AG09309 (cell line): ENCODE measurements at places on chromosomes 7 and 10.

GRCh38 chr7:40356312-40356711, 221.5 kb downstream of the SUGCT start:
- no peak for DNase-seq

DNA sequence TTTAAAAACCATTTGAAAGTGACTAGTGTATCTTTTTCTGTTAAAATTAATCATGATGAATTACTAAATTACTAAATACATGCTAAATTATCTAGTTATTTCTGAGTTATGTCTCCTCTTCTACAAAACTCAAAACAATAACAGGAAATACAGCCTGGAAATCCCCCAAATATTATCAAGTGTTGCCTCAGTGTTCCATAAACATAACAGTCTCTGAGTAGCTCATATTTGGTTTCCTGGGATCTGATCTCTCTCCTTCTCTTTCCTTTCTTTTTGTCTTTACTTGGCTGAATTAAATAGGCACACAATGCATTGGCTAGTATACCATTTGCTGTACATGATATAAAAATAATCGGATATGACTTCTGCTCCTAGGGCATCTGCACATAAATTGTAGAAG, 277.6 kb upstream of the IGFBP3 start:
- DNase-seq: no peak

- no peak for DNase-seq
Observed at GRCh38 chr7:126401918-126402317, 850.8 kb downstream of the GRM8 start.

GRCh38 chr7:115145512-115145911, 223.6 kb downstream of the MDFIC start:
- peak; percentile 85 for DNase-seq

DNA sequence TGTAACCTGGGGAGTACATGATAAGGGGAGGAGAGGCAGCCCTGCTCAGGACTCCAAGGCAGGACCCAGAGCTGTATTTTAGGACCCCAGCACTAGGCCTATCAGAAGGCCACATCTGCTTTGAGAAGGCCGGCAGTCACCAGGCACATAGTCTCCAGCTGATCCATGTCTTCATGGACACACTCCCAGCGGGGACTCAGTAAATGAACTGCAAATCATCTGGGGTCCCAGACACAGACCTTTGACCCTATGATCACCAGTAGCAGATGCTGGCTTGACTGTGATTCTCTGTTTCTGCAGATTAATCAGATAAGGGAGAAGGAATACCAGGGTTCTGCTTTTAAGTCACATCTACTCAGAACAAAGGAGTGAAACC, 341.4 kb upstream of the PODXL start:
- no peak for DNase-seq

GRCh38 chr10:32985775-32986350, 27.8 kb upstream of the ITGB1 start:
- DNase-seq: no peak

- no peak for DNase-seq
Observed at GRCh38 chr7:55063633-55064032, 44.8 kb downstream of the EGFR start.

GRCh38 chr10:26628395-26628794, 69.1 kb upstream of the PDSS1 start:
- no peak for DNase-seq

- no peak for DNase-seq
Observed at GRCh38 chr10:114694752-114695151, 36.7 kb upstream of the ABLIM1 start.

GRCh38 chr10:46267132-46267985, 19.4 kb upstream of the ANTXRL start:
- no peak for DNase-seq

- DNase-seq: no peak
Observed at GRCh38 chr7:120547605-120548004, 274.6 kb downstream of the KCND2 start.
